ENCODE measurements at places on chromosomes 12 and 14. TPM values are rescaled to one million over a fixed set of nuclear protein-coding genes. Genes with fewer than 3 reads are reported as not detected.

Gene YAF2
- total RNA-seq: 11.6 TPM

Gene CFAP251
- 3.7 TPM for total RNA-seq

- H3K4me1 ChIP-seq: peaks cover 15% of the 10 kb centered on the region
- H3K27me3 ChIP-seq: no peaks in the 10 kb centered on the region
- peak overlapping the region; percentile 71 for H3K4me3 ChIP-seq
- DNase-seq: no peak
Observed at GRCh38 chr12:2877953-2878732, 1.1 kb downstream of the RHNO1 start.

Gene DPF3
- not detected for total RNA-seq

DNA sequence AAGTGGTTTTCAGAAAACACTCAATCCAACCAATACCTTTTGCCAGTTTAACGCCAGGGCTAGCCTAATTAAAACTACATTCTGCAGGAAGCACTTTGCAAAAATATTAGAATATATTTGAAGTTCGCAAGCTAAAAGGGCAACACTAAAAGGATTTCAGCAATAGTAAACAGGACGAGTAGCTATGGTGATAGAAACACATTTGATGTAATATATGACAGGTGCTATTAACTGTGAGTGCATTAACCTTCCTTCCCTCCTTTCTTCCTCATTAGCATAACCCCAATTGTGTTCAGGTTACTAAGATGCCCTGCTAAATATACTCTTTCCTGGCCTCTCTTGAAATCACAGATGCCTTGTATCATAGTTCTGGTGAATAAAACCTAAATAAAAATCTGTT is 85.6 kb upstream of the TMCC3 start:
- no peak overlapping the region for H3K27ac ChIP-seq
- no peaks in the 10 kb centered on the region for H3K36me3 ChIP-seq
- H3K27me3 ChIP-seq: no peaks in the 10 kb centered on the region
- no peaks in the 10 kb centered on the region for H3K4me1 ChIP-seq

DNA sequence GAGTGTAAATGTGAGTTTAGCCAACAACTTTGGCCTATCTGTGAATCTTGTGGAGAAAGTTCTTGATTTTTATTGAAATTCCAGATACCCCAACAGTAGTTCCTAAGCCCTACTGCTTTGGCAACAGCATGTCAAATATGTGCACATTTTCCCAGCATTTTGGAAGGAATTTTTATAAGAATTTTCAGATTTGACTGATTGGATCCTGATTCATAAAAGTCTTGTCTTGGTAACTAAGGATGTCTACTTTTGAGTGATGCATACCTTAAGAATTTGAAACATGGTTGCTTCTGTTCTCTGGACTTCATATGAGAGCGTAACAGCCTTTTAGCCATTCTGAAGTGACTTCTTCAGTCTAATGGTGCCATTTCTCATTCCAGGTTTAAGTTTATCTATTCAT is 106.7 kb downstream of the ANO4 start:
- no peak for DNase-seq
- no peak overlapping the region for H3K4me3 ChIP-seq
- no peak overlapping the region for H3K27ac ChIP-seq

Gene OR4E2
- not detected for total RNA-seq

GRCh38 chr12:96233939-96234461 is 39.8 kb downstream of the ELK3 start:
- no peak overlapping the region for H3K4me3 ChIP-seq
- no peak for DNase-seq
- H3K27ac ChIP-seq: no peak overlapping the region
- peaks cover 8% of the 10 kb centered on the region for H3K36me3 ChIP-seq

DNA sequence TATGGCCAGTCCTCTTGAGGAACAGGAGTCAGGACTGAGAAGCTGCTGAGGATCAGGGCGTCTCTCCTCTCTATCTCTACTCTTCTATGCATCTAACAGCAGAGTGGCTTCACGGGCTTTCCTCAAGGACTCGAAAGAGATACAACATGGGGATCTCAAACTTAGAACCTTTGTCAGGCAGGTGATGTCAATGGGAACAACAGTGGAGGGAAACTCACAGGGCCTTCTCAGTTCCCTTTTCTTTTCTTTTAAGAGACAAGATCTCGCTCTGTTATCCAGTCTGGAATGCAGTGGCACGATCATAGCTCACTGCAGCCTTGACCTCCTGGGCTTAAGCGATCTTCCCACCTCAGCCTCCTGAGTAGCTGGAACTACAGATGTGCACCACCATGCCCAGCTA is 127.6 kb downstream of the PTPN11 start:
- H3K27ac ChIP-seq: no peak overlapping the region
- no peak overlapping the region for H3K4me3 ChIP-seq
- DNase-seq: no peak
- peaks cover 52% of the 10 kb centered on the region for H3K27me3 ChIP-seq
- no peaks in the 10 kb centered on the region for H3K4me1 ChIP-seq

GRCh38 chr12:25459541-25459951 is 93.5 kb downstream of the LMNTD1 start:
- no peaks in the 10 kb centered on the region for H3K36me3 ChIP-seq
- no peak overlapping the region for H3K4me3 ChIP-seq
- no peak overlapping the region for H3K27ac ChIP-seq
- no peak for DNase-seq

Gene KLRC1
- not detected for total RNA-seq

DNA sequence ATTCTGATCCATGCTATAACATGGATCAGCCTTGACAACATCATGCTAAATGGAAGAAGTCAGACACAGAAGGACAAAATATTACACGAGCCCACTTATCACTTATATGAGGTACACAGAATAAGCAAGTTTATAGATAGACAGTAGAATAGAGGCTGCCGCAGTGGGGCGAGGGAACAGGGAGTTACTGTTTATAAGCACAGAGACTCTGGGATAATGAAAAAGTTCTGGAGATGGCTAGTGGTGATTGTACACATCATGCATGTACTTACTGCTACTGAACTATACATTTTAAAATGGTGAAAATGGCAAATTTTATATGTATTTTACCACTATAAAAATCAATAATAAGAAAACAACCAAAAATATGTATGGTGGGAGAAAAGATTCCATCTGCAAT is 95.2 kb upstream of the PSMC1 start:
- no peak overlapping the region for H3K4me3 ChIP-seq
- DNase-seq: no peak
- no peaks in the 10 kb centered on the region for H3K36me3 ChIP-seq
- H3K27me3 ChIP-seq: no peaks in the 10 kb centered on the region
- no peaks in the 10 kb centered on the region for H3K4me1 ChIP-seq

DNA sequence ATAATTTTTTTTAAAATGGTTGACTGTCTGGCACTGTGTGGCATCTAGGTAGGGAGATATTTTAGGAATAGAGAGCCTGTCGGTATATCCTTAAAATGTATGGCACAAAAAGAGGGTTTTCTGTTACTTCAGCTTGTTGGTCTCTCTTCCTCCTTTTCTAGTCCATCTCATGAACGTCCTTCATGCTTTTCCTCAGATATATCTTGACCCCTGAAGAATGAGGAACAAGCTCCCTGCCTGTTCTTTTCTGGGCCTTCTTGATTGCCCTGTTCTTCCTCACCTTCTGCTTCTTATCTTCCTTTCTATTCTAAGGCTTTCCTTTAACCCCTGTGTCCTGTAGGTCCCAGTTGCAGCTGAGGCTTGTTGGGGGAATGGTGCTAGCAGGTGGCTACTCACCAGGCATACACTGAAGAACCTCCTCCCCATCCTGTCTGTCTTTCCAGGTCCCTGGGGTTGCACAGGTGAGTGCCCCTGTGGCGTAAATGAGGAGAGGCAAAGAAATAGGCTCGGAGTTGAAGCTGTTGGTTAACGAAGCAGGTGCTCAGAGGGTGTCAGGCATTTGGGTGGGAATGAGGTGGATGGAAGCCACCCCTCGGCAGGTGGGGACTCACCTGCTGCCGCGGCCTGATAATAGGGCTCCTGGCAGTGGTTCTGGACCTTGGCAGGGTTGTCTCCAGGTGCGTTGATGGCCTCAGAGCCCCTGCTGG is 7.2 kb upstream of the C1R start:
- no peak overlapping the region for H3K27ac ChIP-seq
- no peak for DNase-seq
- H3K27me3 ChIP-seq: no peaks in the 10 kb centered on the region
- H3K4me1 ChIP-seq: no peaks in the 10 kb centered on the region
- H3K36me3 ChIP-seq: 0 out of 2 replicates have a peak, but pooled peaks cover 3% of the 10 kb centered on the region

- peaks cover 18% of the 10 kb centered on the region for H3K27me3 ChIP-seq
- H3K4me3 ChIP-seq: no peak overlapping the region
- H3K4me1 ChIP-seq: no peaks in the 10 kb centered on the region
- H3K27ac ChIP-seq: no peak overlapping the region
- DNase-seq: no peak
Observed at GRCh38 chr14:74867673-74868072, 8.3 kb downstream of the PROX2 start.

DNA sequence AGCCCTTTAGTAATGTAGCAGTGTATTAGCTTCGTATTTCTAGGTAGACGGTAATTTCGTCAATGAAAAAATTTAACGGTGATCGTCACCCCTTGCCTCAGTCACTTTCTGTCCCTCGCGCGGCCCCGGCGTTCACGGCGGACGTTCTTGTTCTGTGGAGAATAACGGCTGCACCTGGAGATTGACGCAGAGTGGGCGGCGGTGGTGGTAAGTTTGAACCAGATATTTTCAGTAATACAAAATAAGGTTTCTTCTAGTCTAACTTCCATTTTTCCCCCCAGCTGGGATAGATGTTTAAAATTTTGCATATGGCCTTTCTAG is 341 bp downstream of the ZNF10 start:
- H3K4me3 ChIP-seq: peak overlapping the region; percentile 98
- H3K4me1 ChIP-seq: peaks cover 9% of the 10 kb centered on the region
- DNase-seq: no peak
- peak overlapping the region; percentile 80 for H3K27ac ChIP-seq

Data from PC-9 (cell line).